Panc1 (cell line): ENCODE measurements at places on chromosomes 16 and 17. TPM values are rescaled to one million over a fixed set of nuclear protein-coding genes. Genes with fewer than 3 reads are reported as not detected.

The SLC5A10 gene
- total RNA-seq: not detected

The IQCK gene
- 15.5 TPM for total RNA-seq

The ITGA2B gene
- 2.4 TPM for total RNA-seq

The SBK1 gene
- 2.4 TPM for total RNA-seq

The PPM1D gene
- total RNA-seq: 7.4 TPM

GRCh38 chr17:27332047-27332393 lies 38.1 kb downstream of the WSB1 start:
- DNase-seq: no peak
- no peak overlapping the region for H3K4me3 ChIP-seq
- peaks cover 12% of the 10 kb centered on the region for H3K4me1 ChIP-seq
- no peaks in the 10 kb centered on the region for H3K36me3 ChIP-seq

DNA sequence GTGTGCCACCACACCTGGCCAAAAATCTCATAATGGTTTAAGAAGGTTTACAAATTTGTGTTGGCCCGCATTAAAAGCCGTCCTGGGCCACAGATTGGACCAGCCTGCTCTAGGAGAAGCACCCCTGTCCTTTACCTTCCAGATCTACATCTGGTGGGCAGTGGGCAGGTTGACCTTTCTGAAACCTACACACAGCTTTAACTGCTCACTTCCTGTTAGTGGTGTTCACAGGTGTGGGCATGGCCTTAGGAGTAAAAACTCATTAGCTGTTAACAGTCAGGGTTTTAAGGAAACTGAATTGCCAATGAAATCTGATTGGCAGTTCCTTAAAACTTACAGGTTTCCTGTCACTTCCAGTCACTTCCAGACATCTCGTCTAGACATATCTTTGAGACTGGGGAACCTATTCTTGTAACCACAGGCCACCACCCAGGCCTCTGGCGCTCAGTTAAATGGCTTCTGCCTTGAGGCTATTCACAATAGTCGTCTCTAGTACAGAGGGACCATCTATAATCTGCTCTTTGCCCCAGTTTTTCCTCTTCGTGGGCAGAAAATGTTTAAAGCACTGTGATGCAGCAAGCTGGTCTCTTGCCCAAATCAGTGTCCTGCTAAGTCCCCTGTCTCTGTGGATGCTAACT lies 29.3 kb downstream of the GNGT2 start:
- H3K27ac ChIP-seq: no peak overlapping the region
- no peaks in the 10 kb centered on the region for H3K27me3 ChIP-seq
- no peaks in the 10 kb centered on the region for H3K36me3 ChIP-seq
- no peak overlapping the region for H3K4me3 ChIP-seq
- no peaks in the 10 kb centered on the region; the same call in 1 of the 2 replicates for H3K4me1 ChIP-seq

DNA sequence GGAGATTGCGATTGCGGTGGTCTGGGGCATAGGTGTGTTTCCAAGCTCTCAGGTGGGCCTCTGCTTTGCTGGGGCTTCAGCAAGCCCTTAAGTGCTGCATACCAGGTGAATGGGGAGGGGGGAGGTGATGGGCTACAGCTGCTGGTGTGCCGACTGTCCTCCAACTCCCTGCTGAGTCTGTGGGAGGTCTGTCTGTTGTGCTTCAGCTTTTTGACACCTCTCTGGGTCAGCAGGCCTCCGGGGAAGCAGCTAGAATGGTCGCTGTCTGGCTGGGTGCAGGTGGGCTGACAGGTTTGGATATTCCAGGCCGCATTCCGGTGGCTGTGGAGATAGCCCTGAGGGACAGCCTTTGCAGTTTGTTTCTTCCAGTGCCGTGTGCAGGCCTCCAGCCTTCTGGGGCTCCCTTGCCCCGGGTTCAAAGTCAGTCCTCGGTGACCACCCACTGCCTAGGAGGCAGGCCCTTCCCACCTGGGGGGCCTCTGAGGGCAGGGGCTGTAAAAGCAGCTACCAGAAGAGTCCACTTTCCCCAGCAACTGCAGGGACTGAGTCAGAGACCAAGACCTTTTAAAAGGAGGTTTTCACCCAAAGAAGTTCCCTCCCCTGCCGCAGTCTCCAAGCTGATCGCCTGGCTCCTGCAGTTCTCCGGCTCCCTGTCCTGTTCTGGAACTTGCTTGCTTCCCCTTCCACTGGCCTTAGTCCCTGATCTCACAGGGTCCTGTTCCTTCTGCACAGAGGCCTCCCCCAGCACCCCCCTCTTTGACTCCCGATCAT lies 2.0 kb upstream of the TTYH2 start:
- H3K27me3 ChIP-seq: no peaks in the 10 kb centered on the region
- no peak for DNase-seq
- peak overlapping the region; percentile 8; the same call in 1 of the 2 replicates for H3K27ac ChIP-seq
- H3K36me3 ChIP-seq: peaks cover 6% of the 10 kb centered on the region; the same call in 1 of the 2 replicates
- peaks cover 52% of the 10 kb centered on the region for H3K4me1 ChIP-seq

DNA sequence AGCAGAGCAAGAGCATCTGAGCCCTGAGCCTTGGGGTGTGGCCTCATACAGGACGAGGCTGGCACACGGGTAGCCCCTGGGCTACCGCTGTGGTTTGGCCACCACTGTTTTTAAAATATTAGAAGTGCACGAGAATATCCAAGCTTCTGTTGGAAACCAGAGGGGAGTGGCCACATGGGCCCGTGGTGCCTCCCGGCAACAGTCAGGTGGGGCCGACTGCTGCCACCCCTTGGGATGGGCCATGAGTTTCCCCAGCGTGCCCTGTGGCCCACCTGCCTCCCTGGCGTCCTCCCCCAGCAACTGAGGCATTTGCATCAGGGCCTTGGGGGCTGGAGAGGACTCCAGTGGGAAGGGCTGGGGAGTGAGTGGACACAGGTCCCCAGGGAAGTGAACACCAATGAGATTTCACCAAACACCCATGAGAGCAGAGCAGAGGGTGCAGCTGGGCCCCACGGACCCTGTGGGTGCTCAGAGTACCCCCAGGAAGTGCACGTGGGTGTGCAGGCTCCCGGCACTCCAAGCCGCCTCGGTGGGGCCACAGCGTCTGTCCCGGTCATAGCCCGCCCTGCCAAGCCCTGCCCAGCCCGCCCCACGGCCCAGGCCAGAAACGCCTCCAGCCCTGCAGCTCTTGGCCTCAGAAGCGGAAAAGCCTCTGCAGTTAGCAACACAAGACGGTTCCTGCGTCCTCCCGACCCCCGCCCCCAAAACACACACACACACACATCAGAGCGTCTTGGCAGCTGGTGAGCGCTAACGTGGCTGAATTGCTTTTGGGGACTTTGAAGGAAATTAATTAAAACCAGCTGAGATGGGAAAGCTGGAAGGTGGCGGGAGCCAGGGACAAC lies 22.7 kb downstream of the ZNF469 start:
- H3K27ac ChIP-seq: no peak overlapping the region
- no peak for DNase-seq
- H3K4me1 ChIP-seq: no peaks in the 10 kb centered on the region
- H3K36me3 ChIP-seq: no peaks in the 10 kb centered on the region
